Omental fat pad (tissue), 4 donors: ENCODE measurements at places on chromosomes 3 and 15. TPM values are rescaled to one million over a fixed set of nuclear protein-coding genes. Genes with fewer than 3 reads are reported as not detected.

The TRIM71 gene
- not detected for total RNA-seq

The RLBP1 gene
- not detected for total RNA-seq

The DUOXA1 gene
- total RNA-seq: 1.0 TPM

The GPR156 gene
- 0.79 TPM for total RNA-seq

The GP5 gene
- total RNA-seq: not detected

The GABRA5 gene
- not detected for total RNA-seq

The TTC14 gene
- 35.8 TPM for total RNA-seq

GRCh38 chr3:47424434-47425382 lies 43.9 kb downstream of the PTPN23 start:
- no peak for DNase-seq

DNA sequence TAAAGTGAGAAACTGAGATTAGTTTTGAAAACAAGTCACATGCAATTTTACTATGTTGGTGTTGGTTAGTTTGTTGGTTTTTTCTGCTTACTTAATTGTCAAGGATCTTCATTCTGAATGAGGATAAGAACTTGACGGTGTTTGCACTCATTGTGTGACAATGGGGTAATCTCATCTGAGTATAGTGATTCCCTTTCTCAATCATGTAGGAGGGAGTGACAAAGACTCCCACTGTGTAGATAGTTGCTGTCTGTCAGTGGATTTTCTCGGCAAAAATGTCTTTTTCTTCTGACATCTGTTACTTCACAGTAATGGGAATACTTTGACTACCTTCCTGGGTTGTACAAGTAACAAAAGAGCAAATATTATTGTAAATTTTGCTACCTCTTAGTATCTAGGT lies 23.5 kb downstream of the KCNH8 start:
- no peak for DNase-seq

DNA sequence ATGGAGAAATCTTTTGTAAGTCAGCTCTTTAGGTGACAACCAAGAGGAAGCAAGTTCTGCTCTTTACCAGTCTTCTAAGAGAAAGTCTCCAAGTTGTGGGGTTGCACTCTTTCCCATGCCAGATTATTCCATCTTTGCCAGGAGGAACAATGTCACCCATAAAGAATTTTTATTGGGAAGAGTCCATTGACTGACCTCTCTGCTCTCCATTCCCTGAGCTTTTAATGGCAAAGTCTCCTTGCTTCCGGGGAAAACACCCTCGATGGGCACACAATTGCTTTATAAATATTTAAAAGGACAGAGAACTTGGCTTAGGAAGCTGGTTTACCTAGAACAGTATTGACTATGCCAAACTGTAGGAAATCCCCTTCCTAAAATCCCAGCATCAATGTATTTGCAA lies 19.9 kb upstream of the UBE2E1 start:
- DNase-seq: no peak

- DNase-seq: no peak
These were observed 139.5 kb upstream of the HACD2 start for GRCh38 chr3:123724306-123724705.

- no peak for DNase-seq
These were observed 8.5 kb downstream of the CGNL1 start for GRCh38 chr15:57384816-57385215.

DNA sequence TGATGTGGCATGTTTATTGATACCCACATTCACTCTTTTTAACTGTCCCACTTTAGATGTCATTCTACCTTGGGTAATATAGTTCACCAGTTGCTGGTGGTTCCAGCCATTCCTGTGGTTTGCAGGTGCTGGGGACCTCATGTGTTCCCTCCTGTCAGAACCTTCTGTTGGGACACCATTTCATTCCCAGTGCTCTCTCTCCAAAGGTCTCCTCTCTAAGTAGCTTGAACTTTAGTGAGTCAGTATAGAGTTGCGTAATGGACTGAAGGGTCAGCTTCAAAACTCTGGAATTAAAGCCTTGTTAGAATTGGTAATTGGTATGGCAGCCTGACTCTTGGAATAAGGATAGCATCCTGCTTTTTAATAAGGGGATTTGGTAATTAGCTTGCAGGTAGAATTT lies 108.5 kb downstream of the PLCL2 start:
- DNase-seq: no peak

GRCh38 chr15:86082619-86083380 lies 3.1 kb downstream of the AGBL1 start:
- DNase-seq: no peak

GRCh38 chr3:66692766-66693150 lies 191.9 kb upstream of the LRIG1 start:
- DNase-seq: no peak

DNA sequence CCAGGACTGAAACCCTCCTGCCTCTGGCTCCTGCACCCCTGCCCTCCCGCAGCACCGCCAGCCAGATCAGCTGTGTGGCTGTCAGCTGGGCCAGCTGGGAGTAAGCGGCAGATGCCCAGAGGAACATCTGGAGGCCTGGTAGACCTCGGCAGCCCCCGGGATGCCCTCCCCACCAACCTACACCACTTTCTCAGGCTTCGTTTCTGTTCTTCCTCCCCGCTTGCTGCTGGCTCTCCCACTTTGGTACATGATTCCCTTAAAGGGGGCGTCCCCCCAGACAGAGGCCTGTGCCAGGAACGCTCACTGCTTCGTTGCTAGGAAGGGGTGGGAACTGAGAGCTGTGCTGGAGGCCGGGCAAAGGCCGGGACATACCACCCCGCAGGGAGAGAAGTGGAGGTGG lies 91.4 kb upstream of the RPL32 start:
- DNase-seq: no peak
